ENCODE measurements at places on chromosomes 11 and 22.

DNA sequence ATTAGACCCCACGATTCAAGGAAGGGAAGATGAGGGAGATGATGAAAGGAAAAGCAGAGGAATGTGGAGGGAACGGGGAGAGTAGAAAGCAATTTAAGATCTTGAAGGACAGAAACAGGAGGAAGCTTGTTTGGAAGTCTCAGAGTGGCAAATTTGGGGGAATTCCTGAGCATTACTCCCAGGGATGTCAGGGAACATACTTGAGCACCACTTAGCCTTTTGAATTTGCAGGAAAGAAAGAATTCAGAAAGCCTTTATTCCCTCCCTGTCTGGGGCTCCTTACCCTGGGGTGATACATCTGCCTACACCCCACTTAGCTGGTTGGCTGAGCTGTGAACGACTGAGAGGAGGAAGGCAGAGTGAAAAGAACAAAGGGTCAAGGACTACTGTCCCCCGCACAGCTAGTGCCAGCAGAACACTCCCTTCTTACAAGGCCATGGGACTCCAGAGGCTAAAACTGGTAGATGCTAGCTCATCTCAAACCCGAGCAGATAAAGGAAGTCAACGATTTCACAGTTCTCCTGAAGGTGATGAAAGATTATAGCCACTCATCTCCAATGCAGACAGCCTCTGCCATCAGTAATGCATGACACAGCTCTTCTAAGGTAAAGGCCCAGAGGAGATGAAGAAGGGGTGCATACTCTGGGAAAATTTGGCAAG is 84.0 kb upstream of the AKIP1 start:
- DNase-seq: no peak

- DNase-seq: no peak
Measured at GRCh38 chr11:78034623-78035022, 11.5 kb upstream of the KCTD14 start.

- DNase-seq: no peak
Measured at GRCh38 chr22:46349681-46350080, 14.2 kb downstream of the TRMU start.

- no peak for DNase-seq
Measured at GRCh38 chr11:72896431-72896830, 82.2 kb downstream of the ATG16L2 start.

DNA sequence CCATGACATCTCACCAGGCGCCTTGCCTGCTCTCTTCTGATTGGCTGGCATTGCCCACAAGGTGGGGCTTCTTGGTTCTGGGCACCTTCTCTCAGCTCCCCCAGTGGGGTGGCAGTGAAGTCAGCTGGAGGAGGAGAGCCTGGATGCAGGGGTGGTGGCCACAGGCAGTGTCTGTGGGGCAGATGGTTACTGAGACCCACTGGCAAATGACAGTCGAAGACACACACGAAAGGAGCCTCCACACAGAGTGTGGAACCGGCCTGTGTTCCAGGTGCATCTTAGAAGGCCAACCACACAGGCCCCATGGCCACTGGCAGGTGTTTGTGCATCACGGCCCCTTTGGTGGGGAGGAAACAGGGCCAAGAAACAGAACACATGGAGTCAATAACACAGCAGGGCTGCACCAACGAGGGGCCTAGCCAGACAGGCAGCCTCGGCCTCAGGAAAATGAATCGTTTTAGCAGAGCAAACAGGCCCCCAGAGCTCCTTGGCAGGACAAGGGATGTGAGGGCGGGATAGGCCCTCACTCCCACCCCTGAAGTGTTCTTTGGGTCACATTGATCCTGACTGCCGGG is 683.4 kb downstream of the TBC1D22A start:
- DNase-seq: no peak

- no peak for DNase-seq
Measured at GRCh38 chr11:86641537-86642261, 30.7 kb downstream of the ME3 start.

- DNase-seq: no peak
Measured at GRCh38 chr11:19258641-19259230, 18.0 kb upstream of the E2F8 start.

DNA sequence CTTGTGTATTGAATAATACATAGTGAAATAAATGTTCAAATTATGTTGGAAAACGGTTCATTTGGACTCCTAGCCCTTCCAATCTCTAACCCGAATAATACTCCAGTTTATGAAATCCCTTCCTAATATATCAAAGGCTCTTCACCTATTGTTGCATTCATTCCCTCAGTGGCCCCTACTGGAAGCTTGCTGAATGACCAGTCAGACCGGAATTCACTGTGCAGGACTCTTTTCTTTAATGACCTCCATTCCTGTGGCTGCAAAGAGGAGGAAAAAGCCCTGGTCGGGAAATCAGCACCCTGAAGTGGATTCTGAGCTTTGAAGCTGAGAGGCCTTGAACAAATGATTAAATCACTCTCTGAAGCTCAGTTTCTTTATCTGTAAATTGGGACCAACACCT is 19.1 kb upstream of the RCN1 start:
- no peak for DNase-seq

DNA sequence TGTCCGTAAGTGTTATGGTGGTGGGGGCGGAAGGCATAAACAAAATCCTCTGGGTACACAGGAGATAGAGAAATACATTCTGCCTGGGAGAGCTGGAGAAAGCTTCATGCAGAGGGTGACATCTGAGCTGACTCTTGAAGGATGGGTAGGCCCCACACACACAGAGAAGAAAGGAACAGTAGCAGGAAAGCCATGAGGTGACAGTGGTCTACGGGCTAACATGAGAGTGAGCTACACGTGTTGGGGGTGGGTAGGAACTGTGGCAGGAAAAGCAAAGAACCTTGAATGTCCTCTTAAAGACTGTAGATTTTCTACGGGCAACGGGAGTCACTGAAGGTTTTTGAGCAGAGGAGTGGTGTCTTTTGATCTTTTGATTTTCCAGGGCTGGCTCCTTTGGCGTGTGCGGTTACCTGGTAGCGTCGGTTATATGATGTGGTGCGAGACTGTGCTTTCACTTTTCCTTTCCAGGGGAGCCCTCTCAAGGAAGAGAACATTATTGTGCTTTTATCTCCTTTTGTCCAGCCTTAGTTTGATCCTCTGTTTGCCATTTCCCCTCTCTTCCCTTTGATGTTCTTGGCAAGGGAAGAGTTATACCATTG is 39.7 kb downstream of the ADAMTS8 start:
- DNase-seq: no peak

GRCh38 chr11:82738091-82738490 is 4.4 kb upstream of the FAM181B start:
- DNase-seq: no peak

GRCh38 chr11:113408206-113408605 is 20.6 kb downstream of the ANKK1 start:
- no peak for DNase-seq

GRCh38 chr11:28464252-28464867 is 356.2 kb downstream of the METTL15 start:
- DNase-seq: no peak

DNA sequence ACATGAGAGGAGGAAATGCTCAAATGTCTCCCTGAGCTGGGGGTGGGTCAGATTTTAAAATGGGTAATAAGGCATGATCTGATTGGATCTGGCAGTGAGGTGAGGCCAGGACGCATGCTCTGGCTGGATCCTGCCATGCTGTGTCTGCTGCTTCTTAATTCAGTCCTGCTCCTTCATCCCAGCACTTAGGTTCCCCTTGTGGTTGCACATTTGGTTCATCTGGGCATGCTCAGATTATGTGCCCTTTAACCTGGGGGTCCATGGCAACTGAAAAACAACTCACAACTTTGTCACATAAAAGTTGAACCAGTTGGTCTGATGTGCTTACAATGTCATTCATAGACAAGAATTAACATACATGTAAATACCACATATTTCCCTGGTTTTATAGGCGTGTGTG is 67.9 kb downstream of the PIWIL4 start:
- DNase-seq: no peak

DNA sequence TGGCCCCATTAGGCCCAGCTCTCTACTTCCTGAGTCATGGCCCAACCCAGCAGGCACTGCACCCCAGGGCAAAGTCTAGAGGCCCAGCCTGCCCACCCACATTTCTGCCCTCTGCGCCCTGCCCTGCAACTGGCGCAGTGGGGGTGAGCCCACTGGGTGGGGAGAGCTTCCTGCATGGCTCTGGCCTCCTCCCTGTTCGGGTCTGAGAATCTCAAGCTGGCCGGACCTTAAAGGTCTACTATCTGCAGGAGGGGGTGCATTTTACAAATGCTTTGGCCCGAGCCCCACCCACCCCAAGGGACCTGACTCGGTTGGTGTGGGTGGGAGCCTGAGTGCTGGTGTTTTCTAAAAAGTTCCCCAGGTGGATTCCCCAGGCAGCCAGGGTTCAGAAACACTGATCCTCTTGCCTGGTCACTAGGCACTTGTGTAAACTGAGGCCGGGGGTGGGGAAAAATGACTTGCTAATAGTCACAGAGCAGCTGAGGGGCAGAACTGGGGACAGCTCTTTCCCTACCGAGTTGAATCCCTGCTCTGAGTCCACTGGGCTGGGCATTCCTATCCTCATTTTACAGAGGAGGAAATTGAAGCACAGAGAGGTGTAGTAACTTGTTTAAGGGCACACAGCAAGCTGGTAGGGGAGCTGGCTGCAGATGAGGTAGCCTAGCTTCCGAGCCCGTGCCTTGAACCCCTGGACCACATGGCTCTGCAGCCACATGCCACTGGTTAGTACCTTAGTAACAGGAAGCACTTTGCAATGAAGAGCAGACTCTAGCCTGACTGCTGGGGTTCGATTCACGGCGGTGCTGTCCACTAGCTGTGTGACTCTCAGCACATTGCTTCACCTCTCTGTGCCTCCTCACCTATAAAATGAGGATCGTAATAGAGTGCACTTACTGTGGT is 36.3 kb downstream of the CD82 start:
- DNase-seq: no peak

GRCh38 chr22:26751217-26751616 is 93.8 kb downstream of the MIAT start:
- no peak for DNase-seq

GRCh38 chr11:60801194-60801593 is 16.1 kb downstream of the MS4A10 start:
- DNase-seq: no peak

DNA sequence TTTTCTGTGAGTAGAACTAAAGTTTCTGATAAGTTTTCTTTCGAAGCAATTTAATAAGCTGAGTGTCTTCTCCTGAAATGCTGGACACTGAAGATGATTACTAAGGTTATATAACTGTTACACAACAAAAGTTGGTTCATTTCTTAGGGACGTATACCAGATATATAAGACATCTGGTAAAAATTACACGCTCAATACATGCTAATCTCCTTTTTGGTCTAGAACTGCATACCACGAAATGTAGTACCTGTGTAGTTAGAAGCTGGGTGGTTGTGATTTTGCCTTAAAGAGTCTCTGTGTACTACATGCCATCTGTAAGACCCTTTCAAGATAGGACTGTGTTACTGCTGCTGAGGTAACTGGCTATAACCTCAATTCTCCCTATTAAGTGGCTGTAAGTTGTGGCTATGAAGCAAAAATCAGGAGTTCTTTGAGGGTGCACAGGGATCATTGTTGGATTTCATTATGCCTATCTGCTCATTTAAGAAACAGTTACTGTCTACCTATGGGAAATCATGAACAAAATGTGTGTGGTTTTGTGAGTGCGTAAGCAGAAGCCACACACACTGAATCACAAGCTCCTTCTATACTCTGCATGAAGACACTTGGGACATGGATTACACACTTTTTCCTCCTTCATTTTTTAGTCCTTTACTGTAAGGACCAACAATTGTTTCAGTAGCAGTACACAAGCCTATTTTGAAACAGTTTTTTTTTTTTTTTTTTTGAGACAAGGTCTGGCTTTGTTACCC is 195.9 kb downstream of the SWAP70 start:
- no peak for DNase-seq

DNA sequence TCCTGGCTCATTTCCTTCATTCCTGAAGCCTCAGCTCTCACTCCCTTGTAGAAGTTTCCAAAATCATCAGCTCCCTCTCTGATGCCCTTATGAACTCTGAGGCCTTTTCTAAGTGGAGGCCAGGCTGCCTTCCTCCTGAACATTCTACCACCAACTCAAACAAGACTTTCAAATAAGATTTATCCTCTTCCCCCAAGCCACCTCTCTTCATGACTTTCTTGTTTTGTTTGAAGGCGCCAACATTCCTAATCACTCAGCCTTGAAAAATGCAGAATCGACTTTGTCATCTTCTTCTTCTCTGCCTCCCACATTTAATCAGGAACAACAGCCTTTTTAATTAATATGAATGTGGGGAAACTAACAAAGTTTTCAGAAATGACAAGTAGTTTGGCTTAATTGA is 927.9 kb downstream of the OPCML start:
- no peak for DNase-seq

DNA sequence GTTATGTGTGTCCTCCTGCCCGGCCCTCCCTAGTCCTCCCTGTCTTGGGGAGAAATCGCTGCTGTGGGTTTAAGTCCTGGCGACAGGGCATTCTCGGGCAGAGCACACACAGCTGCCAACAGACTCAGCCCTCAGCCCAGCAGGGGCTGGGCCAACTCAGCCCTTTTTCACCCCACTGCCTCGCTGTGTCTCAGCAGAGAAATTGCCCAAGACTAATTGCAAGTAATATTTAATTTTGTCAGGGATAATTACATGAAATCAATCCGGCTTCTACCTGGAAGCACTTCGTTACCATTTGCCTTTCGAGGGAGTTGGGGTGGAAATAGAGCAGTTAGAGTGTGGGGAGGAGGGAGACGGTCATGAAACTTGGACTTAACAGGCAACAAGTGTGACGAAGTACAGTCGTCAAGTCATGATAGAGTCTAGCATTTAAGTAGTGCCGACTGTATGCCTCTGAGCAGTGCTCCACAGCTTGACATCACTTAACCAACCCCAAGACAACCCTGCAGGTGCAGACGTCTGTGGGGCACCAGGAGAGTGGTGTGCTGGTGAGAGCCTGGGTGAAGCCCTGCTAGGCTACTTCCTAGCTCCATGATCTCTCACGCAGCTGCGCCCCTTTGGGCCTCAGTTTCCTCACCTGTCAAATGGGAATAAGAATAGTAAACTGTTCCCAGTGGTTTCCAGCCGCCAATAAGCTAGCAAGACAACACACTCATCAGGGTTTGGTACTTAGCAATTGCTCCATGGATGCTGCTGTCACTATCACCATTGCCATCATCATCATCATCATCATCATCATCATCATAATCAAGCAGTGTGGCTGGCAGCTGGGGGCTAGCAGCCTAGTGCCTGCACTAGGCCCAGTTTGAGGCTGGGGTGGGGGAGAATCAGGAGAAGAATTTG is 29.2 kb downstream of the MN1 start:
- no peak for DNase-seq

- no peak for DNase-seq
Measured at GRCh38 chr11:100684101-100685065, 2.7 kb upstream of the ARHGAP42 start.

GRCh38 chr11:43681401-43681942 is 934 bp downstream of the HSD17B12 start:
- no peak for DNase-seq

GRCh38 chr11:96234866-96235441 is 108.0 kb downstream of the MAML2 start:
- DNase-seq: no peak

DNA sequence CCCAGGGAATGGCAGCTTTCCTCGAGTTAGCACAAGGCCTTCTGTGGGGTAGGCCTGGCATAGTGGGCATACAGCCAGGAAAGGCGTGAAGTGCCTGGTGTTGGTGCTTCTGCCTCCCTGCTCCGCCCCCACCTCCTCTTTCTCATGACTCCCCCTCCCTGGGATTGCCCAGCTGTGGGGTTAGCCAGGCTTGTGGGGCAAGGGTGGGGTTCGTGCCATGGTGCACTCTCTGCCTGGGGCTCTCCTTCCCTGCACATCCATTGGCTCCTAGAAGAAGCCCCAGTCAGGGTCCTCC is 236.8 kb upstream of the NCAM1 start:
- no peak for DNase-seq

All from T follicular helper cell (primary cell).